ENCODE measurements at places on chromosomes 4 and X. TPM values are rescaled to one million over a fixed set of nuclear protein-coding genes. Genes with fewer than 3 reads are reported as not detected.

DNA sequence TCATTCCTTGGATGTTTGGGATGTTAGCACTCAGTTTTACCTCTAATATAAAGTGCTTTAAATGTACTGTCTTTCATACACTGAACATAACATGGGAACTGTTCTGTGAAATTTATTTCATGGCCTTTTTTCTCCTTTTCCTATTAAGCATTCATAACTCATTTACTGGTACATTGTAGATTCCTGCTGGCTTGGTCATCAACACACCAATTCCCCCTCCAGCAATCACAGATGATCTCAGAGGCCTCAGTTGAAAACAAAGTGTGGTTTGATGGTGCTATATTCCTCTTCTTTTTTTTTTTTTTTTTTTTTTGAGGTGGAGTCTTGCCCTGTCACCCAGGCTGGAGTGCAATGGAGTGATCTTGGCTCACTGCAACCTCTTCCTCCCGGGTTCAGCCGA, 61.9 kb upstream of the FAM47B start:
- DNase-seq: no peak

The AWAT2 gene
- not detected for polyA plus RNA-seq

DNA sequence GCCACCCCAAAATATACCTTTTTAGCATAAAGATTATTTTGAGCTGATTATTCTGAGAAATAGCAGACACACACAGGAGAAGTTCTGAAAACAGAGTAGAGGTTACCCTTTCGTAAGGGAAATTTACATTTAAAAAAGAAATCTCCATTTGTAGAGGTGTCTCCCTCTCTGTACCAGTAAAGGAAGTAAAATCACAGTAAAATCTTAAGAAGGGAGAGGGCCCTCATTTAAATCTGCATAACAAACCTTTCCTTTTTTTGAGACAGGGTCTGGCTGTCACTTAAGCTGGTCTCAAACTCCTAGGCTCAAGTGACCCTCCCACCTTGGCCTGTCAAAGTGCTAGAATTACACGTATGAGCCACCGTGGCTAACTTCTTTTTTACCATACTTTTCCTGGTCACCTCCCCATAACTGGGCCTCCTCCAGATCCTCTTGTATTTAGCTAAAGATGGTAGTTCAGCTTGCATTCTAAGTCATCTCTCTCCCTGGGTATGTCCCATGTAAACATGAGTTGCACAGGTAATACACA, 92.2 kb upstream of the INTU start:
- DNase-seq: no peak

The DCAF8L2 gene
- not detected for polyA plus RNA-seq

GRCh38 chr4:166956484-166956883, 277.8 kb downstream of the SPOCK3 start:
- DNase-seq: no peak

The ASB12 gene
- polyA plus RNA-seq: 0.96 TPM

- no peak for DNase-seq
Observed at GRCh38 chr4:78592088-78592783, 40.7 kb downstream of the ANXA3 start.

GRCh38 chr4:141977433-141977832, 341.1 kb downstream of the IL15 start:
- no peak for DNase-seq

Measured in left renal cortex interstitium (tissue), 4 donors.